CD4-positive, alpha-beta T cell treated with Interleukin-12 subunit alpha and Interleukin-12 subunit beta, for 1 hour (primary cell): ENCODE measurements at places on chromosomes 3 and 15.

DNA sequence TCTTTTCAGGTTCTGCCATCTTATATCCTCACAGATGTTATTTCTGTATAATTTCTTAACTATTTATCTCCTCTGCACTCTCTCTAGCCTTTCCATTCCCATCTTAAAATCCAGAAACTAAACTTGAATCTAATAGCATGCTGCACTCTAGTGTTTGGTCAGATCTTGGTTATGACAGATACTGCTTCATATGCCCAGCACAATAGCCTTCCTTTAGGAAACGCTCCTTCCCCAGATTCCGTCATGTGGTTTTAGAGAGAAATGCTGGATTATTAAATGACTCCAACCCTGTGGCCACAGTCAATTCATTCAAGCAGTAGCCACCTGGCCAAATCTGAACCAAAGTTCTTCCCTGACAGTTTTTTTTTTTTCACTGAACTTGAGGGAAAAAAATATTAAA lies 19.4 kb downstream of the RASGRP1 start:
- no peak for DNase-seq

- no peak for DNase-seq
Measured at GRCh38 chr3:14876921-14877333, 58.2 kb downstream of the FGD5 start.

GRCh38 chr3:79885407-79885806 lies 117.6 kb upstream of the ROBO1 start:
- DNase-seq, result no peak

DNA sequence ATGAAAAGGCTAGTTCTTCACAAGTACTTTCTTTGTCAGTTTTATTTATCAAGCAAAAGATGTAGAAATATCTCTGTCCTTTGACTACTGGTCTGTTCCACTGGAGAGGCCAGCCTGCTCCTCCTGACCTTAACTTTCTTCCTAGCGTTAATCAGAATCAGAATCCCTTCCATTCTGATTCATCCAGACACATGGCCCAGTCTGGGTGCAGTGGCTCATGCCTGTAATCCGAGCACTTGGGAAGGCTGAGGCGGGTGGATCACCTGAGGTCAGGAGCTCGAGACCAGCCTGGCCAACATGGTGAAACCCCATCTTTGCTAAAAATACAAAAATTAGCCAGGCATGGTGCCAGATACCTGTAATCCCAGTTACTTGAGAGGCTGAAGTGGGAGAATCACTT lies 32.0 kb upstream of the MANF start:
- no peak for DNase-seq

GRCh38 chr3:142601713-142602112 lies 5.5 kb downstream of the PLS1 start:
- DNase-seq, result no peak
